ENCODE measurements at places on chromosomes 2 and 18.

- DNase-seq = no peak
Observed at GRCh38 chr18:12837747-12838146, 46.3 kb downstream of the PTPN2 start.

GRCh38 chr2:12271589-12271984 is 445.1 kb upstream of the TRIB2 start:
- DNase-seq = no peak

- DNase-seq = no peak
Observed at GRCh38 chr2:170362313-170362870, 184.4 kb downstream of the MYO3B start.

DNA sequence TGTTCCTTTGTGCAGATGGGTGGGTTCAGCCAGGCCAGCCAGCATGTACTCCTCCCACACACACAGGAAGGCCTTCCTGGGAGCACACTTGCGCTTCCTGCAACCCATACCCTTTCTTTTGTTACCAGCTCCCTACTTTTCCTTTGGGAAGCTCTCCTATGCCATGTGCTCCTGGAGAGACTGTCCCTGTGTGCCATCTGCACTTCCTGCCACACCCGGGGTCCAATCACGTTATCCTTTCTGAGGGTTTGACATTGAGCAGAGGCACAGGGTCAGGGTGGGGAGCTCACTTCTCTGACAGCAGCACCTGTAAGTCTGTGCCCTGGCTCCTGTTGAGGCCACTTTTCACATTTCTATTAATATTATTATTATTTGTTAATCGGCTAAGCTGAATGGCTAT is 62.9 kb downstream of the COPS8 start:
- DNase-seq = no peak

DNA sequence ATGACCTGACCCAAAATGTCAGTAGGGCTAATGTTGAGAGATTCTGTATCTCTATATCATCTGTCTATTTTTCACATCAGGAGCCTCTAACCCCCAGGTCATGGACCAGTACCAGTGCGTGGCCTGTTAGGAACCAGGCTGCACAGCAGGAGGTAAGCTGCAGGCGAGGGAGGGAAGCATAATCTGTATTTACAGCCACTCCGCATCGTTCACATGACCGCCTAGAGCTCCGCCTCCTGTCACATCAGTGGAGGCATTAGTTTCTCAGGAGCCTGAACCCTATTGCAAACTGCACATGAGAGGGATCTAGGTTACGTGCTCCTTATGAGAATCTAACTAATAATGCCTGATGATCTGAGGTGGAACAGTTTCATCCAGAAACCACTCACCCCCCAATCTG is 180.6 kb downstream of the RDH14 start:
- no peak for DNase-seq
